ENCODE measurements at places on chromosomes 11 and 22.

DNA sequence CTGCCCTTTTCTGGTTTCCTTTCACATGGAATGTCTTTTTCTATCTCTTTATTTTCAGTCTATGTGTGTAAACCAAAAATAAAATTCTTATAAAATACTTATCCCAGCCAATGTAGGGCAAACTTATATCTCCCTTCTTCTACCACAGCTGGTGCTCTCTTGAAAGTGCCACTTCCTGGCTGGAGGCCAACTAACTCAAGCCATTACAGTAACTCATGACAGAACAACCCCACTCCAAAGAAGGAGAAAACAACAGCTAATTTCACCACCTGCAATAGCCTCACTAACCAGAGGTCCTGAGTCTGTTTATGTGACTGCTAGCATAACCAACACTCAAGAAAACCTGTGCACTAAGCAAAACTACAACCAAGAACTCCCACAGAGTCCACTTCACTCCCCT lies 74.9 kb upstream of the DBX1 start:
- DNase-seq, result no peak

DNA sequence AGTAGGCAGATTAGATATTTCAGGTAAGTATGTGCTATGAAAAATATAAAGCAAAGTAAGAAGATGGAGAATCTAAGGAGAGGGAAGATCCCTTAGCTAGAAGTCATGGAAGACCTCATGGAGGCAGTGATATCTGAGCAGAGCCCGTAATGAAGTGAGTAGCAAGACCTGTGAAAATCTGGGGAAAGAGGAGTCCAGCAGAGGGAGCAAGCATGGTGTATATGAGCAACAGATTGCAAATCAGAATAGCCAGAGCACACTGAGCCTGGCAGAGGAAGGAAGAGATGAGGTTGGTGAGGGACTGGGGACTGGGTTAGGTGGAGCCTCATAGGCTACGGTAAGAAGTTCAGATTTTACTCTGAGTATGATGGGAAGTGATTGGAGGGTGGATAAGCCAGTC lies 9.4 kb downstream of the LHFPL7 start:
- no peak for DNase-seq

GRCh38 chr11:71442880-71443279 lies 5.3 kb downstream of the DHCR7 start:
- DNase-seq, result no peak

GRCh38 chr22:28505416-28506149 lies 174.1 kb downstream of the TTC28 start:
- DNase-seq, result no peak

DNA sequence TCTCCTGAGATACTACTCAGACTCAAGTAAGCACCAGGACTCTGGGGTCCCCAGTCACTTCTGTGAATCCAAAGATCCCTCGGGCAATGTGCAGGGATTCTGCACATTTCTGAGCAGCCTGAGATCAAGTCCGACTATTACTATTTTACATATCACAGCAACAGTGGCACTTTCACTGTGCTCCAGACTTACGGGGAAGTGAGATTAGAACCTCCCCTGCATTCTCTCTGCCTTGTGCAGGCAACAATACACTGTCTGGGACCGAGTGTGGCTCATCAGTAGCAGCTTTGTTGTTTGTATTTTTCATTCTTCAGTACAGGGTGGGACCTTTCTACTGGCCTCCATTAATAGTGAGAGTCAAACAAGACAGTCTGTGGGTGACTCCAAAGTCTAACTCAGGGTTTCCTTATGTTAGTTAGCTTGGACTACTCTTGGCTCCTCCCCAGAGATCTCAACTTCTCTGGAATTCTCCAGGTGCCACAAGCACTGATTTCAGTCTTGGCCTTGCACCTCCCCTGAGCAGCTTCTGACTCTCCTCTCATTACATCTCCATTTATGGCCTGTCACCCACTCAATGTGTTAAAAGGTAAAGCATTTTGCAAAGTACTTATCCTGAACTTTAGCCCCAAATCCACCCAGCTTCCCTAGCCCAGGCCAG lies 76.2 kb upstream of the TOP3B start:
- DNase-seq, result no peak

Measured in CD4-positive, alpha-beta T cell treated with Interleukin-2 at 100 ng/mL for 4 hours (primary cell).